ENCODE measurements at places on chromosomes 7 and 10.

- DNase-seq: no peak
Observed at GRCh38 chr10:71648933-71649320, 70.7 kb downstream of the C10orf105 start.

GRCh38 chr7:47290466-47290865, 291.4 kb downstream of the TNS3 start:
- DNase-seq: no peak

DNA sequence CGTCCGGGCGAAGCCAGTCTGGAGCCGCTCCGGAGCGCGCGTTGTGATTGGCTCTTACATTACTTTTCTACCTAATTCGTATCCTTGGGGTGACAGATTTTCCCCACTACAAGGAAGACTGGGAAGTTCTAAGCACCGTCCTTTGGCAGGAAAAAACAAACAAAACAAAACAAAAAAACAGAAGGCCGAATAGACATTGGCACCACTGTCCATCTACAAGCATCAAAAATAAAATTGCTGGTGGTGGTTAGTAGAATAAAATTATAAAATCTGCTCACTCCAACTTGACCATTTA, 651 bp upstream of the SKAP2 start:
- DNase-seq: no peak

GRCh38 chr10:62594093-62594520, 210.4 kb upstream of the ADO start:
- DNase-seq: peak; percentile 76

- no peak for DNase-seq
Observed at GRCh38 chr10:66258693-66259092, 667.1 kb upstream of the LRRTM3 start.

Data from choroid plexus epithelial cell (primary cell).